ENCODE measurements at places on chromosomes 13 and 19. TPM values are rescaled to one million over a fixed set of nuclear protein-coding genes. Genes with fewer than 3 reads are reported as not detected.

ADGRE2 gene
- not detected for total RNA-seq

PPP1R13L gene
- total RNA-seq, result 0.60 TPM

CBY2 gene
- total RNA-seq, result not detected

MUC16 gene
- total RNA-seq, result not detected

P2RY11 gene
- 1.9 TPM for total RNA-seq

MISP gene
- total RNA-seq, result 0.32 TPM

CYP2F1 gene
- not detected for total RNA-seq

CYP4F12 gene
- total RNA-seq, result not detected

CIC gene
- 12.5 TPM for total RNA-seq

GPC5 gene
- total RNA-seq, result not detected

TMEM147 gene
- total RNA-seq, result 79.0 TPM

URAD gene
- not detected for total RNA-seq

FBN3 gene
- not detected for total RNA-seq

UBE2L5 gene
- total RNA-seq, result not detected

INSR gene
- 35.8 TPM for total RNA-seq

Data from bronchial smooth muscle cell (primary cell).